ENCODE measurements at places on chromosomes 12 and 14.

- DNase-seq, result peak; percentile 40
These were observed 138.8 kb upstream of the WSCD2 start for GRCh38 chr12:107990325-107990724.

GRCh38 chr12:32446316-32447119 lies 47.2 kb downstream of the FGD4 start:
- DNase-seq, result no peak

DNA sequence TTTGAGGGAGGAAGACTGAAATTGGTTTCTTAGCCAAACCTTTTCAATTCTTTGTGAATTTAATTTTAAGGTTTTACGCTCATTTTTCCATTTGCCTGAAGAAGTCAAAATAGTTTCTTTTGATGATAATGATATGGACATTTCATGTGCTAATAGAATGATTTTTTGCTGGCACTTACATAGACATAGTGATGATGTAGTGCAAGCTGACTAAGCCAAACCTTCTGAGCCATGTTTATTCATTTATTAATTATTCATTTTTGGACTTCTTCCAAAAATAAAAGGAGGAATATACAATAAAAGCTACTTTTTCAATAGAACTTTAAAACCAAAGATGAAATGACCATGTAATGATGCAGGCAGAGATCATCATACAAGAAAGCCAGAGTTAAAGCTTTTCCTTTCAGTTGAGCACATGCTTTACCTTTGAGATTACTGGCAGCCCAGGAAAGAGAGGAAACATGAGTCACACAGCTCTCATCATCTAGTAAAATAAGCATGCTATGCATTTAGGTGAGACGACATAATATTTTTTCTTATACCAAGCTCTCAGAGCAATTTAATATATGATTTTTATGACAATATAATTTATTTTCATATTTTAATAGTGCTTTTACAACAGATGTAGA lies 24.8 kb downstream of the KCNA1 start:
- DNase-seq, result no peak

GRCh38 chr14:87992346-87992717 lies 650 bp downstream of the GALC start:
- no peak for DNase-seq

DNA sequence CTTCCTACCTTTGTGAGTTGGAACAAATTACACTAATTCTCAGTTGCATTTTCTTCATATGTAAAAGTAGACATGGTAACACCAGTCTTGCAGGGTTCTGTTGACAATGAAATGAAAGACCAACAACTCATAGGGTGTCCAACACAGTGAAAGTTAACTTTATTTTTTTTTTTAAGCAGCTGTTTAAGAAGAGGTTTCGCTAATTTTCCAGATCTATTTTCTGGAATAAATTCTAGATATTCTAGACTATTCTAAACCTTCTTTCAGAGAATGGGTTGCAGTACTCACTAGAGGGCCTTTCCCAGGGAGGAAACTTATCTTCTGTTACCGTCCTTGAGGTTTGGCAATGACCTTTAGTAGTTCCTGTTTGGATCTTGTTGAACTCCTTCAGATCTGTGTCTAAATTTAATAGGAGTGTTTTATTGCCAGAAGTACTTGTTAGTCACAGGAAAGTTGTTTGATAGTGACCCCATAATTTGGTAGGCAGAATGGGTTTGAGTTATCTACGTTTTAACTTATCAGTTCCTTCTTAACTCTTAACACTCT lies 2.8 kb upstream of the ART4 start:
- no peak for DNase-seq

GRCh38 chr14:103002578-103003350 lies 54.6 kb downstream of the CDC42BPB start:
- no peak for DNase-seq

DNA sequence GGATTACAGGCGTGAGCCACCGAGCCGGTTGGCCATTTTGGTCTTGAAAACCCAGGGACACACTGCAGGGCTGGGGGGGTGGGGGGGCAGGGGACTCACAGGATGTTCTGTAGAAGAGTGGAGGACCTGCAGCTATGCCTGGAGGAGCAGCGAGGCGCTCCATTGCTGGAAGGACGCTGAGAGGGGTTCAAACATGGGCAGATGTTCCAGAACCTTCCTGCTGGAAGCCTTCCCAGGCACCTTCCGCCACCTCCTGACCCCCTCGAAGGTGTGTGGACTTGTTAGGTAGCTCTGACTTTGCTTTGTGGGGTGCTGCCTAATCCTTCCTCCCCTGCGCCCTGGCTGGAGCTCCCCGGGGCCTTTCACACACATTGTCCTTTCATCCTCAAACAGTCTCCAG lies 19.6 kb upstream of the PPP1R13B start:
- no peak for DNase-seq

DNA sequence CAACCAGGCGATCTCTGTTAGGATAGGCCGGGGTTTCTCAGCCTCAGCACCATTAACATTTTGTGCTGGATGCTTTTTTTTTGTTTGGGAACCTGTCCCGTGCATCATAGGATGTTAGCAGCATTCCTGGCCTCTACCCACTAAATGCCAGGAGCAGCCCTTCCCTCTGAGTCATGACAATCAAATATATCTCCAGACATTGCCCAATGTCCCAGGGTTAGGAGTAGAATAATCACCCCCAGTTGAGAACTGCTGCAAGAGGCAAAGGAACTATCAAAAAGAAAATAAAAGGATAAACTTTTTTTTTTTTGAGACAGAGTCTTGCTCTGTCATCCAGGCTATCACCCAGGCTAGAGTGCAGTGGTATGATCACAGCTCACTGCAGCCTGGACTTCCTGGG lies 76.0 kb downstream of the ACACB start:
- DNase-seq, result no peak

- no peak for DNase-seq
These were observed 33.2 kb downstream of the EFCAB11 start for GRCh38 chr14:89921346-89921745.

DNA sequence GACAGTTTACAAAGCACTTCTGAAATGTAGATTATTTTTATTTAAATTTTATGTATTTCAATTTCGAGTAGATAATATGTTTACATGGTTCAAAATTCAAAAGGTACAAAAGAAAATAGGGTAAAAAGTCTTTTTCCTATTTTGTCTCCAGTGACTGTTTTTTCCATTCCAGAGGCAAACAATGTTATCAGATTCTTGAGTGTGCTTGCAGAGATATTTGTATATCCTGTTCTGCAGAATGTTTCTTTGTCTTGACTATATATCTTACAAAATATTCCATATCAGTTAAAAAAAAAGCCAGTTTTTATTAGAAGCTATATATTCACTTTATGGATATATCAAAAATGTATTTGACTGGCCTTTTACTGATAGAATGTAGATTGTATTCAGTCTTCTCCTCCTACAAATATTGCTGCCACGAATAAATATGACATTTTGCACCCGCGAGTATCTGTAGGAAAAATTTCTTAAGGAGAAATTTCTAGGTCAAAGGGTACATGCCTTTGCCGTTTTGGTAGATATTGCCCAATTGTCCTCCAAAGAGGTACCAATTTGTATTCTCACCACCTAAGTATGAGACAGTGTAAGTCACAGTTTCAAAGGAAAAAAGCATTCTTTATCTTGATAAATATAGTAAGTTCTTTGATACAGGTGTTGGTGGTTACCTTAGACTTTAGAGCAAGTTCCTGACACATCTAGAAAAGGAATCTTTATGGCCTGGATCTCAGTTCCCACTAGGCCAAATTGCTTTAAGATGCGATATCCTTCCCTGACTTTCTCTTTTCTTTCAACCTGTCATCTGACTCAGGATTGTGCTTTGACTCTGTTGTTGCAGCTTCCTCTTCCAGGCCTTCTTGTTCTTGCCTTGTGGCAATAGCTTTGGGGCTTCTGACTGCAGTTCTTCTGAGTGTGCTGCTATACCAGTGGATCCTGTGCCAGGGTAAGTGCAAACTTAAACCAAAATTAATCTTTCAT lies 2.3 kb downstream of the KLRG1 start:
- no peak for DNase-seq

DNA sequence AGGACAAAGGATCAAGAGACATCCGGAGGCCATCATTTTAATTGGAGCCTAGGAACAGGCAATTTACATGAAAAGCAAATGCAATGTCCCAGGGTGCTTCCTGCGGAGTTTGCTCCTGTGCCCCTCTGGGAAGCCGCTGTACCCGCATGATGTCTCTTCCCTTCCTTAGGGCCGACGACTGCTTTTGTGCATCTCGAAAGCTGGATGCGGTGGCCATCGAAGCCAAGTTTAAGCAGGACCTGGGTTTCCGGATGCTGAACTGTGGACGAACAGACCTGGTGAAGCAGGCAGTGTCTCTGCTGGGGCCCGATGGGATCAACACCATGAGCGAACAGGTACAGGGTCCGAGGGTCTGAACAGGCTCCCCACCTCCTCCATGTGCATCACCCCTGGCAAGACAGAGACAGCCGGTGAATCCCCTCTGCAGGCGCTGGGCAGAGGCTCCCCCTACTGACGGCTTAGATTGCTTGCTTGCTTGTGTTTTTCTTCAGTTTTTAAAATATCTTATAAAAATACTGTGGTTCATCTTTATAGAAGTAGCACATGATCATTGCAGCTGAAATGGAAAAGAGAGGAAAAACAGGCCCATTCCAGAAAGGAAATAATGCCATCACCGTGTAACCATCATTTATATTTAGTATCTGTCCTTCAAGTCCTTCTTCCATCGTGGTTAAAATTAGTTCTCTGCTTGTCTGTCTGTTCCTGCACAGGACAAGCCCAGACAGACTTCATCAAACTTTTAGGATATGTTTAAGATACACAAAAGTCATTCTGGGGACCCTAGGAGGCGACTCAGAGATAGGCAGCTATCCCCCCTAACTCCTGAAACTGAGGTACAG lies 75.4 kb upstream of the PWP1 start:
- peak; percentile 44 for DNase-seq

- no peak for DNase-seq
These were observed 919.9 kb upstream of the FLRT2 start for GRCh38 chr14:84610086-84610485.

GRCh38 chr12:67884596-67884995 lies 104.7 kb upstream of the IFNG-AS1 start:
- DNase-seq, result no peak

GRCh38 chr12:89439941-89440340 lies 84.7 kb downstream of the GALNT4 start:
- DNase-seq, result no peak
